ENCODE measurements at places on chromosomes 12 and 14.

DNA sequence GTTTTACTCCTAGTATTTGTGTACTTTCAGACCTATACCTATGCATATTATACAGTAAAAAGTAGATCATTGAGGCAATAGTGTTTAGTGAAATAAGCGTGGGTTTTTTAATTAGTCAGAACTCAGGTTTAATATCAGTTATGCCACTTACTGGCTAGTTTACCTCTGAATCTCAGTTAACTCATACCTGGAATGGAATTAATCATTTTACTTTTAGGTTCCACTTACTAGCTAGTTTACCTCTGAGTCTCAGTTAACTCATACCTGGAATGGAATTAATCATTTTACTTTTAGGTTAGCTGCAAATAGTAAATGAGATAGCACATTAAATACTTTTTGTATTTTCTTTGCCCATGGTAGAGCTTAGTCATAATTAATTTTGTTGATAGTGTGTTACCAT, 475.7 kb downstream of the CCER1 start:
- no peaks in the 10 kb centered on the region for H3K27me3 ChIP-seq
- peaks cover 19% of the 10 kb centered on the region for H3K4me1 ChIP-seq
- H3K4me3 ChIP-seq = no peak overlapping the region
- H3K36me3 ChIP-seq = no peaks in the 10 kb centered on the region

GRCh38 chr14:61569812-61570548, 125.3 kb upstream of the HIF1A start:
- no peaks in the 10 kb centered on the region for H3K27me3 ChIP-seq
- peaks cover 33% of the 10 kb centered on the region for H3K4me1 ChIP-seq
- no peak overlapping the region for H3K4me3 ChIP-seq
- H3K36me3 ChIP-seq = no peaks in the 10 kb centered on the region
- H3K27ac ChIP-seq = no peak overlapping the region

DNA sequence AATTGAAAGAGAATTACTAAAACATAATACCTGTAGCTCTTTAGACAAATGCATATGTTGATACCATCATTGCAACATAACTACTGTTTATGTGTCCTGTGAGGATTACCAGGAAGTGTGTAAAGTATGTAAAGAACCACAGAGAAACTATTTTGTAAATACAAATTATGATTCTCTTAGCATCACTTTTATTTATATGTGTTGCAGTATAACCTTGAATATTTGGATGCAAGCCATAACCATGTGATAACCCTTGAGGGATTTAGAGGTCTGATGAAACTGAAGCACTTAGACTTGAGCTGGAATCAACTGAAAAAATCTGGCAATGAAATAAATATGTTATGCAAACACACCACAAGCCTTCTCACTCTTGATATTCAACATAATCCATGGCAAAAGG, 77.5 kb downstream of the LRRC9 start:
- H3K27ac ChIP-seq = no peak overlapping the region
- H3K4me1 ChIP-seq = no peaks in the 10 kb centered on the region

- H3K27me3 ChIP-seq = no peaks in the 10 kb centered on the region
- peaks cover 3% of the 10 kb centered on the region for H3K36me3 ChIP-seq
- peak overlapping the region; percentile 45 for H3K27ac ChIP-seq
Observed at GRCh38 chr12:111904446-111904975, 62.5 kb downstream of the MAPKAPK5 start.

DNA sequence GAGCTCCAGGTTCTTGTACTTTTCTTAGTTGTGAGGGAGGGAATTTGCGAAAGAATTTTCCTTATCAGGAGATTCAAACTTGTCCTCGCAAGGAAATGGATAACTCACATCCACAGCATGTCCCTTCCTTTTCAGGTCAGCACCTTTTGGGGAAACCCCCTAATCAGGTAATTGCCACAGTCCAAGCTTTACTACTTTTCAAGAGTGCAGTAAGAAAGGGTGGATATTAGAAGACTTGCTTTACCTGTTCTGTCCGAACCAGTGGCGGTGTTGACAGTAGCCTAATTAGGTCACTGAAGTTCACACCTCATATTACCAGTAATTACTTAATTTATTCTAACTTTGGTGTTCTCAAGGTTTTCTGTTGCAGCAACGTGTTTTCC, 6.7 kb upstream of the C12orf50 start:
- peak overlapping the region; percentile 69 for H3K27ac ChIP-seq
- no peaks in the 10 kb centered on the region for H3K36me3 ChIP-seq
- peaks cover 10% of the 10 kb centered on the region for H3K4me1 ChIP-seq
- no peak for DNase-seq
- peak overlapping the region; percentile 79 for H3K4me3 ChIP-seq
- no peaks in the 10 kb centered on the region for H3K27me3 ChIP-seq
